Activated effector memory CD4-positive, alpha-beta T cell treated with Interleukin-2 at 50 U/mL for 16 hours (primary cell): ENCODE measurements at places on chromosomes 5 and 9.

- DNase-seq, result no peak
Measured at GRCh38 chr5:169286572-169287300, 14.2 kb downstream of the SLIT3 start.

- no peak for DNase-seq
Measured at GRCh38 chr9:18260521-18260920, 213.4 kb upstream of the ADAMTSL1 start.

DNA sequence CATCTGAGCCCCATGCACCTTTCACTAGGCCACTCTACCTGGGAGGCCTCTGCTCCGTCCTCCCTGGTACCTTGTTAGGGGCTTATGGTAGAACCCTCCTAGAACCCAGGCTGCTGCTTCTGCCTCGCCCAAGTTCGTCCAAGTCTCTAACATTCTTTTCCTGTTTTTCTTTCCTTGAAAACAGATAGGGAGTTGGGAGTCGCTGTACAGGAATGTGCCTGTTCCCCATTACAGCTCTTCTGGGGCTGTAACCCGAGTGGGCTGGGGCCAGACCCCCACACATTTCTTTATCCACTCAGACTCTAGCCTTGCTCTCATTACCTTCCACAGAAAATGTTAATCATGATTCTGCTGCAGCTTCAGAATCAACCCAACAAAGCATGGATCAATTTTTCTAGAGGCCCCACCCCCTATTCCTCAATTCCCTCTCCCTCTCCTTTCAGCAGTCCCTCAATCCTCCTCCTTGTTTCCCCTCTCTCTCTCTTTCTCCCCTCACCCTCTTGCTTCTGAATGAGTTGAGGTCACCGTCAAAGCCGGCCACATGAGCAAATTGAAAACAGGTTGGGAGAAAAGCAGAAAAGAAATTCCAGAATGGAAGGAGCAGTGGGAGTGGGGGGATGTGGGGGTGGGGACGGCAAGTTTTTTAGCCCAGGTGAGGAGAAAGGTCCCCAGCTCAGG lies 193.8 kb upstream of the TRIM32 start:
- no peak for DNase-seq

GRCh38 chr5:116289276-116289675 lies 204.5 kb downstream of the COMMD10 start:
- DNase-seq, result no peak

DNA sequence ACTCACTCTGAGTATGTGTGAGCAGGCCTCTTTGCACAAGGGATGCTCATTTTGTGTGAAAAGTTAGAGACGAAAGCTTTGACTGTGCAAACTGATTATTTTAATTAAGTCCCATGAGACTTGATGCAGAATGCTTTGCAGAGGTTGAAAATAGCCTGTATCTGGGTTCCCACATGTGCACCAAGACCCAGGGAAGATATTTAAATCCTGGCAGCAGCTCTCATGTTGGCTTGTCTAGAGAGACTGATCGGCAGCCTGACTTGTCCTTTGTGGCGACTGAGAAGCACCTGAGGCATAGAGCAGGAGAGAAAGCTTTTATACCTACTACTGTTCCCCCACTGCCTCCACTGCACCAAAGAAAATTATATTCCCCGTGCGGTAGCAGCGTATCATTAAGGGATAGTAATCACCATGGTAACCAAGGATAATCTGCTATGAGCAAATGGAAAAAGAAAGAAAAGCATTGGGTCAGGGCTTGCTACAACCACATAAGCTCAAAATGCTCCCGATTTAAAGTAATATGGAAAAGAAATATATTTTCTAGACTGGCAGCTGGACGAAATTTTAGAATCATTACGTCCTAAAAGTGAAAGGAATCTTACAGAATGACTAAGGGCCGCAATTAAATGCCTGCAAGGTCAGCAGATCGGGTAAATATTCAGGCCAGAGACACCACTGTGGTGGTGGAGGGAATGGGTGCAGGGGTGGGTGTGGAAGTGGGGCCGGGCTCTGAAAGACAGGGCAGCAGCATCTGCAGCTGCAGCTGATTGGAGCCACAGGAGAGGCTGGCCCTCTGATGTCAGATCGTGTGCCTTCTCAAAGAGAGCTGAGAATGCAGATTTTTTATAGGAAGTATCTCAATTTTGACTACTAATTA lies 135.3 kb upstream of the EPB41L4A start:
- no peak for DNase-seq
